Stimulated activated CD8-positive, alpha-beta memory T cell treated with anti-CD3 and anti-CD28 coated beads, Interleukin-2, amount 100 ng/mL, for 1 hour (primary cell): ENCODE measurements at places on chromosomes 5 and 9.

GRCh38 chr5:145619806-145620310, 215.3 kb downstream of the PRELID2 start:
- no peak for DNase-seq

- DNase-seq: no peak
Measured at GRCh38 chr5:173643964-173644363, 27.5 kb upstream of the BOD1 start.

- no peak for DNase-seq
Measured at GRCh38 chr5:137737349-137738131, 1.7 kb upstream of the KLHL3 start.

DNA sequence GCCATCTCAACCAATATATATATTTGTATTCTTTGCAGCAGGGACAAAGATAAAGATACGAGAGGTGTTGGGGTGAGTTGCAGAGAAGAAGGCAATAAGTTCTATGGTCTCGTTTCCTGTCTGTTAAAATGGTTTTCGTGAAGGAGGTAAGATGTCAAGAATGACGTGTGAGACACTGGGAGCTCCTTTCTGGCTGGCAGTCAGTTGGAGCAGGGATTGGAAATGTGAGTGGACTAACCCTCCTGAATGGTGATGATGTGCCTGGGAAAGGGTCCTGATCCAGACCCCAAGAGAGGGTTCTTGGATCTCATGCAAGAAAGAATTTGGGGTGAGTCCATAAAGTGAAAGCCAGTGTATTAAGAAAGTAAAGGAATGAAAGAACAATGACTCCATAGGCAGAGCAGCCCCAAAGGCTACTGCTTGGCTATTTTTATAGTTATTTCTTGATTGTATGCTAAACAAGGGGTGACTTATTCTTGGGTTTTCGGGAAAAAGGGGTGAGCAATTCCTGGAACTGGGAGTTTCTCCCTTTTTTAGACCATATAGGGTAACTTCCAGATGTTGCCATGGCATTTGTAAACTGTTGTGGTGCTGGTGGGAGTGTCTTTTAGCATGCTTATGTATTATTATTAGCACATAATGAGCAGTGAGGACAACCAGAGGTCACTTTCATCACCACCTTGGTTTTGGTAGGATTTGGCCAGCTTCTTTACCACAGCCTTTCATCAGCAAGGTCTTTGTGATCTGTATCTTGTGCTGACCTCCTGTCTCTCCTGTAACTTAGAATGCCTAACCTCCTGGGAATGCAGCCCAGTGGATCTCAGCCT, 53.7 kb downstream of the SPATA31C2 start:
- DNase-seq: no peak

GRCh38 chr5:72141440-72142355, 34.4 kb downstream of the MAP1B start:
- DNase-seq: no peak

DNA sequence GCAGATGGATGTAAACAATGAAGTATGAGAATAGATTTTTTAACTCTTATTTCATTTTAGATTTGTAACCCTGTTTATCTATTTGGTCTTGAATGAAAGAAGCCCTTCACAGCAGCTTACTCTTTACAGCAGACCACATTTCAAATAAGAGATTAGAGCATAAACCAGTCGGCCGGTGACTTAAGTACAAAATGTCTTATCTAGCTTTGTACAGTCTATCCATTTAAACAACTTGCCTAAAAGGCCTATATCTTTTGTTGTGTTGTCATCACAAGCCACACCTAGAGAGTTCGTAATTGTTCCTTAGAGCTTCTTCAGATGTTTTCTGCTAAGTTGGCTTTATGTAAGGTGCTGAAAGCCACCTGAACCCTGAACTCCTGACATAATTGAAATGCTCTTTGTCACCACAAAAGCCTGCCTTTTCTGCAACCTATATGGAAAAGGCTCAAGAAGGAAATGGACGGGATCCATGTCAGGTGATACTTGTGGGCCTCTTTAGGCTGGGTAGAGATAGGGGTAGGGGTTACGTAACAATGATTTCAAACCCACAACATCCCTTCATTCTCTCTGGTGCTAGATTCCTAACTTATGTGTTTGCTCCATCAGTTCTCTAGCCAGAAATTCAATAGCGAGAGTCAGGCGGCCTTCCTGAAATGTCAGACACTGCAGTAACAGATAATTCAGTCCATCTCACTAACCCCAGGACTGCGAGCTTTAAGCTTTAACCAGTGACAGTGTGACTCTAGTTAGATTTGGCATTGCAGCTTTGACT, 162.5 kb downstream of the CD180 start:
- no peak for DNase-seq

- no peak for DNase-seq
Measured at GRCh38 chr5:136249678-136250266, 56.8 kb upstream of the SMIM32 start.

- no peak for DNase-seq
Measured at GRCh38 chr5:9020996-9021395, 524.9 kb downstream of the SEMA5A start.

DNA sequence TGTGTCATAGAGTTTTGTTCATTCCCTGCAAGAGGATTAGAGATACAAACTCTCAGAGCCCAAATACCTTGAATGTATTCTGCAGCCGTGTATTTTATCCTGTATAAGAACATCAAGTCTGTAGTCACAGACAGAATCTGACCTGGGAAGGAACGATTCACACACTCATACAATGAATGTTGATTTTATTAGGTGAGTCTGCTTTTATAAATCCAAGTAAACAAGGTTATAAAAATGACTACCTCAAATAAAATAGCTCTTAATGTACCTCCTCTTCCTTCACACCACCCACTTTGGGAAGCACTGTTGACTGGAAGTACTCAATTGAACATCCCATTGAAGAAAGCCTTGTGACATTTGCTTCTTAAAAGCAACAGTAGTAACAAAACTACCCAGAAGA, 11.9 kb downstream of the SLC46A2 start:
- no peak for DNase-seq

GRCh38 chr5:177241768-177242167, 61.8 kb downstream of the RAB24 start:
- DNase-seq: no peak

DNA sequence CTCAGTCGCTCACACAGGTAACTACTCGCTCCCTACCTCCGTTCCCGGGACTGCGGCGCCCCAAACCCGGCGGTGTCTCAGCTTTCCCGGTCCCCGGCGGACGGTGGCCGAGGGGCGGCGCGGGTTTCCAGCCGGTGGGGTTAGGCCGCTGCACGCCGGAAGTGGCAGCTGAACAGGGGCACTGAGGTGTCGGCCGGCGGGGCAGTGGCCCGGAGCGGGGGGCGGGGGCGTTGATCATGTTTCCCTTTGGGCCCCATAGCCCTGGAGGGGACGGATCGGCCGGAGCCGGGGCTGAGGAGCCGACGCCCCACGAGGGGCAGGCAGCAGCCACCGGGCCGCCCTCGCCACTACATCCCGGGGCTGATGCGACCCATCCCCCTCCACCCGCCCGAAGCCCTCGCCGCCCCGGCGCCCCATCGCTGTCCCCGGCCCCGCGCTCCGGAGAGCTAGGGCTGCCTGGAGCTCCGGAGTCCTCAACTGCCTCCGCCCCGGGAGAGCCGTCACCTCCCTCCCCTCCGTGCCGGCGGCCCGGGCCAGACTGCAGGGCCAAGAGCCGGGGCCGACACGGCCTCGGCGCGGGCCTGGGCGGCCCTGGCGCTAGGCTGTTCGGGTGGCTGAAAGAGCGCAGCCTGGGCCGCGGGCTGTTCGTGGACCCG, at the start of gene DCAF10:
Gene DCAF10, plus strand, starts transcription at position 167 of the 656 bp plus-strand sequence. Its CDS starts 70 bp downstream, at position 237.
- peak; percentile 71 for DNase-seq

- no peak for DNase-seq
Measured at GRCh38 chr5:154251529-154251928, 61.0 kb downstream of the GALNT10 start.

DNA sequence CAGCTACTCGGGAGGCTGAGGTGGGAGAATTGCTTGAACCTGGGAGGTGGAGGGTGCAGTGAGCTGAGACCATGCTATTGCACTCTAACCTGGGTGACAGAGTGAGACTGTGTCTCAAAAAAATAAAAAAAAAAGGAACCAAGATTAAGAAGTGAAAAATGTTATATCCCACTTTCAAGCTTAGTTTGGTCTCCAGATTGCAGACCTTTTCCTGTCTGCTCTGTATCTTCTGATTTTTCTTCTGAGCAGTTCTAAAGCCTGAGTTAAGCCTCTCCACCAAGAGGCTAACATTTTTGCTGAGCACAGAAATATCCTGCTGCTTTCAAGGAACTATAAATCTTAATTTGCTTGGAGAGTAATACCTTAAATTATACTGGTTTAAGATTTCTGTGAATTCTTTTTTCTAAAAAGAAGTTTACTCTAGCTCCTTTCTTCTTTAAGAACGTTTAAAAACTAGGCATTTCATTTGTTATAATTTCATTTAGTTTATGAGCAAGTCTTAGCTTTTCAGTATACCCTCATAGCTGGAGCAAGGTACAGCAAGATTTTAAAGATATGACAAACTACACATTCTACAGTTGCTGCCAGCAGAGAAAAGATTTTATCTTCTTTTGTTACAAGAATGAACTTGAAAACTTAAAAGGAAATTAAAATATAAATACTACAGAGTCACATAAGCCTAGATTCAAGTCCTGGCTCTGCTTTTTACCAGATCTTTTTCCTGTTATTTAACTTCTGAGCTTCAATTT, 55.0 kb downstream of the GARNL3 start:
- no peak for DNase-seq

DNA sequence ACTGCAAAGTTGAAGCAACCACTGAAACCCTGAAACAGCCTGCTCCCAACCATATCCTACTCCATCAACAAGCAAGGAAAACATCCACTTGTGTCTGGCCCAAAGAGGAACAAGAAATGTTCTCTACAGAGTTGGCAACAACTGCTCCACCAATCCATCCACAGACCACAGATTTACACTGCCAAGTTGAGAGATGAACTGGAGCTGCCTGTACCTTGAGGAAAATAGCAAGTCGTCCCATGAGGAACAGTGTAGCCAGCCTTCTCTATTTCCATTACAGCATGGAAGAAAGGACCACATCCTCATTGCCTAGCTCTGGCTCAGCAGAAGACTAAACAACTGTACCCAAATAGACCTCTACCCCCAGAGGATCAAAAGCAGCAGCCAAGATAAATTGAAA, 60.4 kb downstream of the DEPDC1B start:
- DNase-seq: no peak

- no peak for DNase-seq
Measured at GRCh38 chr9:135156525-135157510, 69.3 kb downstream of the OLFM1 start.

GRCh38 chr5:128850049-128850448, 115.2 kb upstream of the SLC27A6 start:
- DNase-seq: no peak

GRCh38 chr5:174188295-174188694, 142.8 kb downstream of the NSG2 start:
- DNase-seq: no peak

GRCh38 chr9:14994738-14995137, 84.5 kb upstream of the FREM1 start:
- no peak for DNase-seq

- no peak for DNase-seq
Measured at GRCh38 chr5:35408146-35408545, 177.9 kb upstream of the PRLR start.

DNA sequence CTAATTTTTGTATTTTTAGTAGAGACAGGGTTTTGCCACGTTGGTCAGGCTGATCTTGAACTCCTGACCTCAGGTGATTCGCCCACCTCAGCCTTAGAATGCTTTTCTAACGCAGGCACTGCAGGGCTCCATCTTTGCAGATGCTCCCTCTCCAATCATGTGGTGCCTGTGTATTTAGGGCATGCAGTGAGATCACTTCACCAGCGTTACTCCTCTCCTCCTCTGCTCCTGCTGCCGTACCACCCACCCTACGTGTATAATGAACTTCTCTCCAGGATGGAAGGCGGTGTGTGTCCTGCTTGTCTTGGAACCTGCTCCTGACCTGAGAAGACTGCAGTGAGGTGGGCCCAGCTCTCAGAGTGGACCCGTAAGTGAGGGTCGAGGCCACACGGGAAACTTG, 13.6 kb upstream of the CFAP157 start:
- no peak for DNase-seq

DNA sequence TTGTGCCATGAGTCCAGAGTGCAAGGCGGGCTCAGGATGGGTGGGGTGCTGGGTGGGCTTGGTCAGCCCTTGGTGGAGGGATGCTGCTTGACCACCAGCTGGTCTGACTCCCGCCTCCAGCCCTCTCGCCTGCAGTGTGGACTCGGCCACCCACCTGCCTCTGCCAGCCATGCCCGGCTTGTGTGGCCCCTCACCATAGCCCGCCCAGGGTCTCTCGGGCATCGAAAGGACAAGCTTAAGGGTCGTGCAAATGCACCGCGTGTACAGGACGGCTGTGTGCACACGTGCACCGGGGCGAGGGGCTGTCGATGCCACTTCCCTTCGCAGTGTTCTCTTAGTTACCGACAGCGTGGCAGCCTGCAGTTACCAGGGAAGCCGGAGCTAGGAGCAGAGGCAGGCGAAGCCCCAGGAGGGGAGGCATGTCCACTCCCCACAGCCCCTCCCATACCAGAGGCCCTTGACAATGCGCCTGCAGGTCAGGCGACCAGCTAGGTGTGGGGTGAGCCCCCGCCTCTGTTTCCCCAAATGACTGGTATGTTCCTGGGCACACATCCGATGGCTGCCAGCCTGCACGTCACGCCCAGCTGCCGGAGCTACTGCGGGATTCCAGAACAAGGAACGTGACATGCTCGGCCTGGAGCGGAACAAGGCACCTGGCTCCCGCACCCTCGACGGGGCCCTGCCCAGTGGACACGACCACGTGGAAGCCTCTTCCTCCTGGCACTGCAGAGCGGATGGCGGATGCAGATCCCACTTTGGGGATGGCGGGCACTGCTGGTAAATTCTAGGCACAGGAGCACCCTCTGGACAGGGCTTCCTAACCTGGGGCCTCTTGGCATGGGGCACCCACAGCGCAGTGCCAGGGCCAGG, 7.8 kb downstream of the LCN9 start:
- no peak for DNase-seq

DNA sequence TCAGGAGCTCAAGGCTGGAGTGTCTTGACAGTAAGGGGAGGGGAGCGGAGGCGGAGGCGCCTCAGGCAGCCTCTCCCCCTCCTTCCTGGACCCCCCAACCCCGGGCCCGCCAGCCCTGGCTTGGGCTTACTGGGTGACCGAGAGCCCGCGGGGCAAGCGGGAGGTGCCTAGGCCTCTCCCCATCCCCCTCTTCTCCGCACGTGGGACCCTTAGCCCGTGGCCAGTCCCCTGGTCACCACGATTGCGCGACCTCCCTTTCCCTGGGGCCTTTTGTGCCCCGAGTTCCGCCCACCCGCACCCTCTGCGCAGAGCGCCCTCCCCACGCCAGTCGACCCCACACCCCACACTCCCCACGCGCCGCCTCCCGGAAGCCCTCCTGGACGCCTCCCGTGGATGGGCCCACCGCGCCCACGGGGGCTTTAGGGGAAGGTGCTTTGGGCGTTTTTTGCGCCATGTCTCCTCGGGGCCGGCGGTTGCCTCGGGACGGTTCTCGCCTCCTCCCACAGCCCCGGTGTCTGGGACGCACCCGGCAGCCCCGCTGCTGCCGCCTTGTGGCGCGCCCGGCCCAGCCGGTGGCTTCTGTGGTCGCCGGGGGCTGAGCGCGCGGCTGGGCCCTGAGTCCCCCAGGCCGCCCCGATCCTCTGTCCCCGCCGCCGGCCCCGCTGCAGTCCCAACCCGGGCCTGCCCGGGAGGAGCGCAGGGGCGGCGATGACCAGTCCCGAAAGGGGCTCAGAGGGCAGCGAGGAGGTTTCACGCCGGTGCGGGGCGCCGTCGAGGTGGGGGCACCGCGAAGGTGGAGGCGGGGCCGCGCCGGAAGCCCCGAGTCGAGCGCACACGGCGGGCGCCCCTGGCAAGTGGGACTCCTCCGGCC, 3.2 kb downstream of the TOR4A start:
- DNase-seq: no peak
